ENCODE measurements at places on chromosomes 6 and 20.

DNA sequence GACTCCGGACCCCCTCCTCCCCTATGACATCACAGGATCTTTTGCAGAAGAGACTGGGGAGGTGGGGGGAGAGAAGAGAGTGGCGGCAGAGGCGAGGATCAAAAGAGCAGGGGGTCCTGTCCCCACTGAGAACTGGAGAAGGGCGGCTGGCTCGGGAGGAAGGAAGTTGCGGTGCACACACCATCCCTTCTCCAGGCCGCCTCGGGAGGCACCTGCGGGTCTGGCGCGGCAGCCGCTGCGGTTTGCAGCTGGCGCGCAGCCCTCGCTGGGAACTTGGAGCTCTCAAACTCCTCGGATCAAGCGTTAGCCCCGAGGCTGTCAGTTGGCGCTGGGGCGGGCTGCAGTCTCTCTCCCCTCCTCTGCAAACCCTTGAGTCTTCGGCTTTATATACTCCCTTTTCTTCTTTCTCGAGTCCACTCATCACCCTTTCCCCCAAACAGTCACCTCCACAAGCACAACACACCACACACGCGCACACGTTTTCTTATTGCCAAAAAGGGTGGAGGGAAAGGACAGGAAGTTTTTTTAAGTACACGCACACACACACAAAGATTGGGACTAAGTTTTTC is 180.7 kb downstream of the TBXT start:
- H3K4me1 ChIP-seq = peaks cover 6% of the 10 kb centered on the region
- H3K27ac ChIP-seq = no peak overlapping the region
- H3K36me3 ChIP-seq = no peaks in the 10 kb centered on the region
- H3K4me3 ChIP-seq = peak overlapping the region; percentile 69
- H3K27me3 ChIP-seq = peaks cover 27% of the 10 kb centered on the region

GRCh38 chr6:45445749-45446549 is 68.2 kb upstream of the SUPT3H start:
- no peaks in the 10 kb centered on the region for H3K27me3 ChIP-seq
- H3K4me3 ChIP-seq = no peak overlapping the region
- peaks cover 5% of the 10 kb centered on the region for H3K4me1 ChIP-seq
- DNase-seq = peak; percentile 44
- H3K36me3 ChIP-seq = no peaks in the 10 kb centered on the region

DNA sequence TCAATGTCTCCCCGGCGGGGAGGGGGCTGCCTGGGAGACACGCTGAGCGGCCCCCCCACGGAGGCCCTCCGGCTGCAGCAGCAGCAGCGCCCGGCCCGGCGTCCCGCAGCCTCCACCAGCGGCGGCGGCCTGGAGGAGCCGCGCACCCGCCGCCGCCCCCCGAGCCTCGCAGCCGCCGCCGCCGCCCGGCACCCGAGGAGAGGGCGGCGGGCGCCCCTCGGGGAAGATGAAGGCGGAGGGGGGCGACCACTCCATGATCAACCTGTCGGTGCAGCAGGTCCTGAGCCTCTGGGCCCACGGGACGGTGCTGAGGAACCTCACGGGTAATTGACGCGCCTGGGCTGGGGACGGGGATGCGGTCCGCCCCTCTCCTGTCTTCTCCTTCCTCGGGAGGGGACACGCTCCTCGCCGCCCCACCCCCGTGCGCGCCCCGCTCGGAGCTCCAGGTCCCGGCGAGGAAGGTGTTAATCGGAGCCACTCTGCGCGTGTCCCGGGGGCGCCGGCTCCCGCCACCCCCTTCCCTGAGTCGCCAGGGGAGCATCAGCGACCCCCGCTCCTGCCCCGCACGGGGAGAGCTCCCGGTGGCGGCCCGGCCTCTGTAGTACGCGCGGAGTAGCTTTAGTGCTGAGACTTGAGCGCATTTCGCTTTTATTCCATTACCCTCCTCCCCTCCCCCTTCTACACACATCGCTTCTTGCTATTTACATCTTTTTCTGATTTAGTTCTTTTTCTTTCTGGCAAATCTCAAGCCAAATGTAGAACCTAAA is 686 bp downstream of the TMEM170B start:
- H3K27ac ChIP-seq = peak overlapping the region; percentile 51
- no peaks in the 10 kb centered on the region for H3K4me1 ChIP-seq
- no peaks in the 10 kb centered on the region for H3K27me3 ChIP-seq
- H3K36me3 ChIP-seq = no peaks in the 10 kb centered on the region
- DNase-seq = peak; percentile 40

GRCh38 chr6:138004430-138005287 is 102.6 kb downstream of the PERP start:
- H3K27me3 ChIP-seq = no peaks in the 10 kb centered on the region
- peak; percentile 46 for DNase-seq
- no peak overlapping the region for H3K4me3 ChIP-seq
- no peaks in the 10 kb centered on the region for H3K4me1 ChIP-seq
- no peak overlapping the region for H3K27ac ChIP-seq

DNA sequence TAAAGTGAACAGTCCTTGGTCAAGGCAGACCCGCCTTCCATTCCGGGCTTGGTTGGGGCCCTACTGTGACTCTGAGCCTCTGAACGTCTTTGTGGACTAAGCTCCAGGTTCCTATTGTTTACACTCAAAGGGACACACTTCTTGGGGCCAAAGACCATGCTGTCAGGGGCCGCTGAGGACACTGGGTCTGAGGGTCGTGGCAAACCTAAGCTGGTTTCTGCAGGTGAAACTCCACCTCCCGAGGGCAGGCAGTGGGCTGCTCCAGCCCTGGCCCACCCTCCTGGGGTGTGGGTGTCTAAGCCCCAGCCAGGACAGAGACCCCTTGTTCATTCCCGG is 43.1 kb downstream of the DSTN start:
- no peak overlapping the region for H3K4me3 ChIP-seq
- H3K27me3 ChIP-seq = no peaks in the 10 kb centered on the region
- no peak for DNase-seq
